ENCODE measurements at places on chromosomes 13 and 19. TPM values are rescaled to one million over a fixed set of nuclear protein-coding genes. Genes with fewer than 3 reads are reported as not detected.

Gene PLIN5
- total RNA-seq, result 6.8 TPM

Gene ZNF234
- total RNA-seq, result 15.1 TPM

DNA sequence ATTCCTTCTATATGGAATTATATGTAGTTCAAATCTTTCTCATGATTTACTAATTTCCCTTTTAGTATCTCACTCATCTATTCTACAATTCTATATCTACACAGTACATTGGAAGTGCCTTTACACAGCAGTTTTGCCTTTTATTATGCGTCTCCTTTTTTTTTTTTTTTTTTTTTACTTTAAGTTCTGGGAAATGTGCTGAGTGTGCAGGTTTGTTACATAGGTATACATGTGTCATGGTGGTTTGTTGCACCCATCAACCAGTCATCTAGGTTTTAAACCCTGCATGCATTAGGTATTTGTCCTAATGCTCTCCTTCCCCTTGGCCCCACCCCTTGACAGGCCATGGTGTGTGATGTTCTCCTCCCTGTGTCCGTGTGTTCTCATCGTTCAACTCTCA is 1150.1 kb upstream of the PRR20A start:
- no peak overlapping the region for H3K27ac ChIP-seq
- H3K4me1 ChIP-seq, result no peaks in the 10 kb centered on the region
- H3K4me3 ChIP-seq, result no peak overlapping the region
- no peak for DNase-seq

DNA sequence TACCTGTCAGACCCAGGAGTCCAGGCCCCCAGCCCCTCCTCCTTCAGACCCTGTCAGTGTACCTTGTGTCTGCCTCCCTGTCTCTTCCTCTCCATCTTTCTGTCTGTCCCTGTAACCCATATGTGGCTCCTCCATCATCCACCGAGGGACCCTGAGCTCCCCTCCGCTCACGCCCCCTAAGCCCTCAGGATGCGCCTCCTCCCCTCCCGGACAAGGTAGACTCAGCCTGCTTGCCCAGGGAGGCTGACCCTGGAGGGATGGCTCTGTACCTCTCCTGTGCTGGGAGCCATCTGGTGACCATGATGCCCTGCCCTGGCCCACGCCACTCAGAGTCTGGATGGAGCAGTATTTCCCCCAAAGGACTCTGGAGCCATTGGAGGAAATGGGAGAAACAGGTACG is 1.0 kb upstream of the CAPN12 start:
- DNase-seq, result no peak
- H3K27me3 ChIP-seq, result no peaks in the 10 kb centered on the region
- H3K36me3 ChIP-seq, result no peaks in the 10 kb centered on the region

Gene IZUMO4
- 2.5 TPM for total RNA-seq

DNA sequence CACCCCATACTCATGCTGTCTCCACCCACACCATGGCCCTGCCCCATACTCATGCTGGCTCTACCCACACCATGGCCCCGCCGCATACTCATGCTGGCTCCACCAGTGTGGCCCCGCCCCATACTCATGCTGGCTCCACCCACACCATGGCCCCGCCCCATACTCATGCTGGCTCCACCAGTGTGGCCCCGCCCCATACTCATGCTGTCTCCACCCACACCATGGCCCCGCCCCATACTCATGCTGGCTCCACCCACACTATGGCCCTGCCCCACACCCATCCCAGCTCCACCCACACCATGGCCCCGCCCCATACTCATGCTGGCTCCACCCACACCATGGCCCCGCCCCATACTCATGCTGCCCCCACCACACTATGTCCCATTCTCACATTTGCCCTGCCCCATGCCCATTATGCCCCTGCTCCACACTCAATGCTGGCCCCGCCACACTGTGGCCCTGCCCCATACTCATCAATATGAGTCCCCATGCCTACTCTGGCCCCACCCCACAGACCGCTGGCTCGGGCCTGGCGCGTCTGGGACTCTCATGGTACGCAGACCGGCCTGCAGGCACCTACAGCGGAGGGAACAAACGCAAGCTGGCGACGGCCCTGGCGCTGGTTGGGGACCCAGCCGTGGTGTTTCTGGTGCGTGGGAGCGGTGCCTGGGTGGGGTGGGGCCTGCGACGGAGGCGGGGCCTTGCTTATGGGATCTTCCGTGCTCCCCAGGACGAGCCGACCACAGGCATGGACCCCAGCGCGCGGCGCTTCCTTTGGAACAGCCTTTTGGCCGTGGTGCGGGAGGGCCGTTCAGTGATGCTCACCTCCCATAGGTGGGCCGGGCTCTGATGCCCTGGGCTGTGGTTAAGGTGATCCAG is 3.7 kb upstream of the ARHGAP45 start:
- DNase-seq, result no peak
- peaks cover 16% of the 10 kb centered on the region for H3K4me1 ChIP-seq
- H3K27ac ChIP-seq, result no peak overlapping the region
- H3K36me3 ChIP-seq, result no peaks in the 10 kb centered on the region

- no peak overlapping the region for H3K27ac ChIP-seq
- peaks cover 4% of the 10 kb centered on the region for H3K36me3 ChIP-seq
- no peaks in the 10 kb centered on the region for H3K27me3 ChIP-seq
- no peaks in the 10 kb centered on the region for H3K4me1 ChIP-seq
- H3K4me3 ChIP-seq, result no peak overlapping the region
Observed at GRCh38 chr13:95207769-95208366, 93.4 kb downstream of the ABCC4 start.

Gene HIPK4
- 0.15 TPM for total RNA-seq

Gene LRRC8E
- 0.79 TPM for total RNA-seq

DNA sequence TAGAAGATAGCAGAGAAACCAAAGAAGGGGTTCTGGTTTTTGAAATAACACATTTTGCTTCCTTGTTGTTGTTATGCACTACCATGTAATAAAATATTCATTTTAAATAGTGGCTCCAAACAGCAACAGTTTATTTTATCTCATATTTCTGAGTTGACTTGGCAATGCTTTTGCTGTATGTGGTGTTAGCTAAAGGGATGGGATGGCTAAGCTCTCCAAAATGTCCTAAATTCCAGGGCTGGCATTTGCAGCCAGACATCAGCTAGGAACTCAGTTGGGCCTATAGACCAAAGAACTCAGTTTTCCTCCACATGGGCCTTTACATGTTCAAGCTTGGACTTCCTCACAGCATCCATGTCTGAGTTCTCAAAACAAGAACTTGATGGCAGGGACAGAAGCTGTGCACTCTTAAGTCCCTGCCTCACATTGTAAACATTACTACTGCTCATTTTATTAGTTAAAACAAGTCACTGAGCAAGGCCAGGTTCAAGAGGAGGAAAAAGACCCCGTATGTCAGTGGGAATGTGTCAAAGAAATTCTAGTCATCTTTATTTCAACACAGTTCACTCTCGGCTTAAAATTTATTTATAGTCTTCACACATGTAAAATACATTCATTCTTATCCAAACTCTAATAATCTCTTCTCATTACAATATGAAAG is 819.3 kb upstream of the PCDH20 start:
- H3K36me3 ChIP-seq, result no peaks in the 10 kb centered on the region
- H3K4me1 ChIP-seq, result no peaks in the 10 kb centered on the region
- H3K27ac ChIP-seq, result no peak overlapping the region

Gene CC2D1A
- 40.9 TPM for total RNA-seq

- H3K27me3 ChIP-seq, result no peaks in the 10 kb centered on the region
- peaks cover 5% of the 10 kb centered on the region for H3K36me3 ChIP-seq
- no peak for DNase-seq
- H3K4me1 ChIP-seq, result no peaks in the 10 kb centered on the region
- H3K27ac ChIP-seq, result no peak overlapping the region
Observed at GRCh38 chr13:110151462-110151861, 155.5 kb downstream of the COL4A1 start.

- peak overlapping the region; percentile 94 for H3K27ac ChIP-seq
- peaks cover 66% of the 10 kb centered on the region for H3K4me1 ChIP-seq
- H3K4me3 ChIP-seq, result no peak overlapping the region
- no peak for DNase-seq
- H3K36me3 ChIP-seq, result no peaks in the 10 kb centered on the region
Observed at GRCh38 chr13:109656206-109656605, 130.2 kb downstream of the IRS2 start.

DNA sequence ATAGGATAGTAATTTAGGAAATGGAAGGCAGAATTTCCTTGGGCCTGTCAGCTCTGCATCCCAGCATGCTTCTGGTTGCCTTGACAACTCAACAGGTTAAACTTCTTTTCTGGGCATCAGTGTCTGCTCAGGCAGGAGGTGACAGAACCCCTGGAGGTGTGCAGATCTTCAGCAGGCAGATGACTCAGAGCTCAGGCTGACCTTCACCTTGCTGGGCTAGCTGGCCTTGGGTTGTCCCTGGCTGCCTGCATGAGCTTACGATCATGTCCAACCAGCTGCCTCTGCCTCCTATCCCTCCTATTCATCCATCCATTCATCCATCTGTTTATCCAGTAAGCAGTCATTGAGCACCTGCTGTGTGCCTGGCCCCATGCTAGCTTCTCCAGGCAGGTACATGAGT is 81.2 kb upstream of the KCTD15 start:
- no peaks in the 10 kb centered on the region for H3K4me1 ChIP-seq
- DNase-seq, result no peak
- no peak overlapping the region for H3K4me3 ChIP-seq
- no peak overlapping the region for H3K27ac ChIP-seq

Gene DIRAS1
- total RNA-seq, result 46.5 TPM

GRCh38 chr19:44202974-44203373 is 9.4 kb upstream of the ZNF227 start:
- H3K36me3 ChIP-seq, result no peaks in the 10 kb centered on the region
- no peak overlapping the region for H3K27ac ChIP-seq
- no peaks in the 10 kb centered on the region for H3K27me3 ChIP-seq
- no peak overlapping the region for H3K4me3 ChIP-seq

GRCh38 chr13:35994131-35994966 is 136.8 kb downstream of the DCLK1 start:
- H3K36me3 ChIP-seq, result no peaks in the 10 kb centered on the region
- H3K4me1 ChIP-seq, result peaks cover 25% of the 10 kb centered on the region

DNA sequence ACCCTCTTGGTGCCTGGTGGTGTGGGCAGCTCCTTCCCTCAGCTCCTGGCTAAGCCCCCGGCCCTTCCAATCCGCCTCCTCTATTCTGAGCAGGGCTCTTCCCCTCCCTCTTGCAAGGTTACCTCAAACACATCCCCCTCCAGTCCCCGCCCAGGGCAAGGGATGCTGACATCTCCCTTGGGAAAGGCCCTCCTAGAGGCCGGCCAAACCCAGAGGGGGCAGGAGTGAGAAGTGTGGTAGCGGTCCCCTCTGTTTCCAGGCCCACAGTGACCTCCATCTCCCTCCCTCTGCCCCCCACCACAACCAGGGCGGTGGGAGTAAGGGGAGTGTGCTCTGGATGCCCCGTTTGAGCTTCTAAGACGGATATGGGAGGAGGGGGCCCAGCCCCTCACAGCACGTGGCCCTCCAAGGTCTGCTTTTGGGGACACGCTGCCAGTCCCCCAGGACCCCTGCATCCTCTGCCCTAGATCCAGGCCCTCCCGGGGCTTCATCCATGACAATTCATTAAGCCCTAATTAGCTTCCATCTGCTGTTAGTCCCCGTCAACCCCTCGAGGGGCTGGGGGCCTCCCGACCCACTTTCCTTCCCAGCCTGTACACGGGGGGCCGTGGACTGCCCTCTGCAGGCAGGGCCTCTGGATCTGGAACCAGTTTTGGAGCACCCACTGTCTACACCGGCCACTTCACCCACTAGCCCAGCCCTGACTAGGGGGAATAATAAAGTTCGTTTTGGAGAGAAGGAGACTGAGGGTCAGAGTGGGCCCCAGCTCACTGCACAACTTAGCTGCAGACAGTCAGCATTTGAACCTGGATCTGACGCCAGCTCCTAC is 2.3 kb downstream of the LINGO3 start:
- no peaks in the 10 kb centered on the region for H3K4me1 ChIP-seq
- no peaks in the 10 kb centered on the region for H3K27me3 ChIP-seq
- DNase-seq, result no peak
- H3K36me3 ChIP-seq, result no peaks in the 10 kb centered on the region

Gene AXL
- 0.92 TPM for total RNA-seq

Gene PTGER1
- not detected for total RNA-seq

GRCh38 chr19:4069331-4069959 is 2.7 kb upstream of the ZBTB7A start:
- no peak for DNase-seq
- H3K27me3 ChIP-seq, result no peaks in the 10 kb centered on the region

- no peak overlapping the region for H3K27ac ChIP-seq
- no peaks in the 10 kb centered on the region for H3K36me3 ChIP-seq
- no peaks in the 10 kb centered on the region for H3K4me1 ChIP-seq
- DNase-seq, result no peak
- H3K27me3 ChIP-seq, result no peaks in the 10 kb centered on the region
Observed at GRCh38 chr19:48780631-48781391, 25.5 kb downstream of the FGF21 start.

DNA sequence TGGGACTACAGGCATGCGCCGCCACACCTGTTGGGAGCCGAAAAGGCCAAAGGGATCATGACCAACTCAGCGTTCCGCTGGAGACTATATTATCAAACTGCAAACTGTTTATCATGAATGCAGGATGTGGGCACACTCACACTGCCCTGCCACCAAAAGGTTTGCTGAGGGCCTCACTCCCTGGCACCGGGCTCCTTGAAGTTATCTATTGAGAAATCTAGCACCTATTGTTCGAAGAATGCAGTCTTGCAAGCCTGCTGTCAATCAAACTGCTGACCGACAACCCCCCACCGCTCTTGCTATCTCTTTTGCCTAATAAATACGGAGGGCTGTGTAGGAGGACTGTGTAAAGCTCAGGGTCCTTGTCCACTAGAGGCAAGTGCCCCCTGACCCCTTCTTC is 5.2 kb upstream of the ZNF836 start:
- H3K27me3 ChIP-seq, result no peaks in the 10 kb centered on the region
- H3K27ac ChIP-seq, result no peak overlapping the region
- no peaks in the 10 kb centered on the region for H3K36me3 ChIP-seq
- no peak for DNase-seq
- no peaks in the 10 kb centered on the region for H3K4me1 ChIP-seq
- H3K4me3 ChIP-seq, result no peak overlapping the region

Gene TEX26
- not detected for total RNA-seq

Gene RPL36
- 984 TPM for total RNA-seq

Gene IGFL1
- total RNA-seq, result not detected

DNA sequence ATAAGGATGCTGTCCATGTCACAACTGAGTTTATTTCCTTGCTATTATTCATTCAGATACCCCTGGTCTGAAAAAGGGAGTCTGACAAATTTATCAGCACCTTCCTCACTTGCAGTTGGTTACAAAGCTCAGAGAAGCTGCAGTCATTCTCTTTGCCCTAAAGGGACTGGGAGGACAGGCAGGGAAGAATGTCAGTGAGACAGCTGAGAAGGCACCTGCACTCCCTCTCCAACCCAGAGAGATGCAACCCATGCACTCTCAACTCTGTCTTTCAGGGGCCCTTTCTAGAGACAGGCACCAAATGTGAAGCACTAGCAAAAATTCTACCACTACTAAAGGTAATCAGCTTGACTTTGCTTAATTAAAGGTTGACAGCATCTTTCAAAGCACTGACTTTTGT is 83.3 kb downstream of the CRYL1 start:
- DNase-seq, result no peak
- H3K27me3 ChIP-seq, result no peaks in the 10 kb centered on the region
- H3K27ac ChIP-seq, result no peak overlapping the region
- H3K4me1 ChIP-seq, result no peaks in the 10 kb centered on the region
- H3K4me3 ChIP-seq, result no peak overlapping the region

- no peaks in the 10 kb centered on the region for H3K36me3 ChIP-seq
- peak; percentile 7 for DNase-seq
- H3K27ac ChIP-seq, result no peak overlapping the region
- H3K27me3 ChIP-seq, result no peaks in the 10 kb centered on the region
- H3K4me3 ChIP-seq, result no peak overlapping the region
- no peaks in the 10 kb centered on the region for H3K4me1 ChIP-seq
Observed at GRCh38 chr13:60787083-60787482, 390.1 kb downstream of the TDRD3 start.

- no peak overlapping the region for H3K27ac ChIP-seq
- no peak for DNase-seq
- H3K27me3 ChIP-seq, result peaks cover 14% of the 10 kb centered on the region
- H3K4me1 ChIP-seq, result no peaks in the 10 kb centered on the region
Observed at GRCh38 chr13:26991508-26992181, 180.0 kb downstream of the USP12 start.
